A673 (cell line): ENCODE measurements at places on chromosomes 6 and 20. TPM values are rescaled to one million over a fixed set of nuclear protein-coding genes. Genes with fewer than 3 reads are reported as not detected.

The IL20RA gene
- not detected in 2 replicates for total RNA-seq

The CLIC1 gene
- total RNA-seq: 371 and 431 TPM in 2 replicates

The CASS4 gene
- total RNA-seq: 0.11 and 0.28 TPM in 2 replicates

The UBE2C gene
- total RNA-seq: 241 and 249 TPM in 2 replicates

The CPNE5 gene
- total RNA-seq: 0.13 and 0.48 TPM in 2 replicates

The TMEM244 gene
- total RNA-seq: not detected in 2 replicates

The MAS1 gene
- total RNA-seq: not detected in 2 replicates

The SLC2A10 gene
- 0.37 TPM in 1 of 2 replicates, not detected in the other for total RNA-seq

The TCF21 gene
- total RNA-seq: not detected in 2 replicates

DNA sequence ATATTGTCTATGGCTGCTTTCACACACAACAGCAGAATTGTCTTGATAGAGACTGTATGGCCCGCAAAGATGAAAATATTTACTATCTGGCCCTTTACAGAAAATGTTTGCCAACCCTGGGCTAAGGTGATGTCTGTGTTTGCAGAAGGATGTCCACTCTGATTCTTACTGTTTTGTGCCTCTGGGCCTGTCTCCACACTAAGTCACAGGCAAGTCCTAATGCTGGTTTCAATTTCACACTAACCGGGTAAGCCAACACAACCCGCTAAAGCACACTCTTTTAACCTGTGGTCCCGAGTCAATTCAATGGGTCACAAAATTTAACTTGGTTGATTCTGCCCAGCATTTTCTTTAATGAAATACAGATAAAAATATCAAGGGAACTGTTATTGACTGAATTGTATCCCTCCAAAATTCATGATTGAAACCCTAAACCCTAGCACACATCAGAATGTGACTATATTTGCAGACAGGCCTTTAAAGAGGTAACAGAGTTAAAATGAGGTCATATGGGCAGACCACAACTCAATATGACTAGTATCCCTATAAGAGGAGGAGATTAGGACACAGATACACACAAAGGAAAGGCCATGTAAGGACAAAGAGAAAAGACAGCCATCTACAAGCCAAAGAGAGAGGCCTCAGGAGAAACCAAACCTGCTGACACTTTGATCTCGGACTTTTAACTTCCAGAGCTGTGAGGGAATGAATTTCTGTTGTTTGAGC is 78.4 kb downstream of the FYN start:
- H3K4me3 ChIP-seq: no peak overlapping the region
- H3K4me1 ChIP-seq: no peaks in the 10 kb centered on the region
- no peaks in the 10 kb centered on the region for H3K36me3 ChIP-seq

DNA sequence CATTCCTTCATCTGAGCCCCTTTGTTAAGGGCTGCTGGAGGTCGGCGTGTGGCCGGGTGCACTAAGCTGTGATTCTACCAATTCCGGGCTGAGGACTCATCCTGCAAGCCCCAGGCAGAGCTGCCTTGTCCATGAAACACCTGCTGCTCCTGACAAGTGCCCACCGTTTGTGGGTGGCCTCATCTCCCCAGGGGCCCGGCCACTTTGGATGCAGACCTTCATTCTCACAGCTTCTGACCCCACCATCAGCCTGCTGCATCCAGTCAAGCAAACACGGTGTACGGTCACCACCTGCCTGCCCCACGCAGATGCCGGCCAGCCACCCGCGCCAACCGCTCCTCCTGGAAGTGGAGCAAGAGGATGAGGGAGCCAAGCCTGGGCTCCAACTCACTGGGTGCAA is 382.7 kb downstream of the THBS2 start:
- DNase-seq: no peak
- H3K36me3 ChIP-seq: no peaks in the 10 kb centered on the region
- H3K27ac ChIP-seq: no peak overlapping the region
- no peaks in the 10 kb centered on the region for H3K4me1 ChIP-seq

- H3K27ac ChIP-seq: no peak overlapping the region
- no peaks in the 10 kb centered on the region for H3K4me1 ChIP-seq
- no peak overlapping the region for H3K4me3 ChIP-seq
- H3K27me3 ChIP-seq: no peaks in the 10 kb centered on the region
- no peak for DNase-seq
Observed at GRCh38 chr6:112232845-112233256, 21.5 kb downstream of the LAMA4 start.

GRCh38 chr6:76026101-76026500 is 46.4 kb downstream of the IMPG1 start:
- H3K27ac ChIP-seq: no peak overlapping the region
- no peak overlapping the region for H3K4me3 ChIP-seq
- no peak for DNase-seq
- H3K4me1 ChIP-seq: no peaks in the 10 kb centered on the region

GRCh38 chr20:49448917-49449316 is 33.6 kb downstream of the KCNB1 start:
- H3K36me3 ChIP-seq: no peaks in the 10 kb centered on the region
- H3K27me3 ChIP-seq: peaks cover 19% of the 10 kb centered on the region
- DNase-seq: no peak

GRCh38 chr6:43867996-43868395 is 98.0 kb downstream of the VEGFA start:
- peak overlapping the region; percentile 90 for H3K27ac ChIP-seq
- peaks cover 61% of the 10 kb centered on the region for H3K4me1 ChIP-seq
- no peak for DNase-seq
- H3K27me3 ChIP-seq: no peaks in the 10 kb centered on the region
- no peak overlapping the region for H3K4me3 ChIP-seq

DNA sequence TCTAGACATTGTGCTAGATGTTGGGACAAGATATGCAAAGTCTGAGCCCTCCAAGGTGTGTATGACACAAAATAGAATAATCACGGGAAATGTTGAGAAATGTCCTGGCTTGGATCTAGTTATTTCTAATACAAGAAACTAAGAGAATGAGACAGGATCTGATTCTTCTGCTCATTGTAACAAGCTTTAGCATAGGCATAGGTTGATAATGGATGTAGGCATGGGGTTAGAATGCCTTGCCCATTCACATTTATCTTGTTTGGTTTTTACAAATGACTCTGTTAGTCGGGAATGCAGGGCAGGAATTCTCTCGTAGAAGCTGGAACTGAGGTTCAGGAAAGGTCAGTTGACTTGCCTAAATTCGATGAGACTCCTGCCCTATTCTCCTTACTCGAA is 1.5 kb upstream of the SLC26A8 start:
- H3K4me3 ChIP-seq: no peak overlapping the region
- no peak for DNase-seq
- H3K4me1 ChIP-seq: peaks cover 4% of the 10 kb centered on the region
- no peak overlapping the region for H3K27ac ChIP-seq

- no peaks in the 10 kb centered on the region for H3K4me1 ChIP-seq
- H3K4me3 ChIP-seq: no peak overlapping the region
- no peak overlapping the region for H3K27ac ChIP-seq
- no peaks in the 10 kb centered on the region for H3K36me3 ChIP-seq
- H3K27me3 ChIP-seq: peaks cover under 1% of the 10 kb centered on the region
- no peak for DNase-seq
Observed at GRCh38 chr20:1417790-1418189, 24.9 kb upstream of the FKBP1A start.

DNA sequence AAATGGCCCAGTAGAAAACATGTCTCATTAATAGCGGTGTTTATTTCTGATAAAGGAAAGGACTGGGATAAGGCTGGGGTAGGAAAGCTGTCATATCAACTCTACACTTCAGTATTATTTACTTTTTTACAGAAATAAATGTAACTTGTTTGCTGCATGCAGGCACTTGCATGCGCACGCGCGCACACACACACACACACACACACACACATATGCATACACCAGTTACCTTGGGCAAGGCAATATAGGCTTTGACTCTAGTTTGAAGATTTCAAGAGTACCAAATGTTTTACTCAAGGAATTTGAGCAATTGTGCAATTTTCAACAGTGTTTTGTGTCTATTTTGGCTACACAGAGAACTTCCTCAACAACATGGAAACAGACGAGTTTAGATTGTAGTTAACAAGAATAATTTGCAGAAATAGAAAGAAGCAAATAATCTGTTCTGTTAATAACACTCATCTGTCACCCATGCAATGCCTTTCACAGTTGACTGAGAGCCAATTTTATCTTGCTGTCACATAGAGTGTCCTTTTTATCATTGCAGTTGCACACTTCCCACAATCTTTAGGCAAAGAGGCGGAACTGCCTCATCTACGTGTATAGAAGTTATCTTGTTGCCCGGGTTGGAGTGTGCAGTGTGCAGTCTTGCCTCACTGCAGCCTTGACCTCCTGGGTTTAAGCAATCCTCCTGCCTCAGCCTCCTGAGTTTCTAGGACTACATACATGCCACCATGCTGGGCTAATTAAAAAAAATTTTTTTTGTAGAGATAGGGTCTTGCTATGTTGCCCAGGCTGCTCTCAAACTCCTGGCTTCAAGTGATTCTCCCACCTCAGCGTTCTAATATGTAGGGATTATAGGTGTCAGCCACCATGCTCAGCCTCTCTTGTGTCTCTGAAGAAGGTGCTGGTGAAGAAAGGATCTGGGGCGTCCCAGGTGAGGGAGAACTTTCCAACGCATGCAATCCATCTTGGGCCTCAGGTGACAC is 74.8 kb upstream of the SHLD1 start:
- DNase-seq: no peak
- H3K27me3 ChIP-seq: no peaks in the 10 kb centered on the region
- H3K4me1 ChIP-seq: no peaks in the 10 kb centered on the region

- H3K36me3 ChIP-seq: no peaks in the 10 kb centered on the region
- no peaks in the 10 kb centered on the region for H3K27me3 ChIP-seq
- no peaks in the 10 kb centered on the region for H3K4me1 ChIP-seq
- DNase-seq: no peak
- H3K27ac ChIP-seq: no peak overlapping the region
Observed at GRCh38 chr6:137706083-137706750, 160.8 kb upstream of the TNFAIP3 start.

DNA sequence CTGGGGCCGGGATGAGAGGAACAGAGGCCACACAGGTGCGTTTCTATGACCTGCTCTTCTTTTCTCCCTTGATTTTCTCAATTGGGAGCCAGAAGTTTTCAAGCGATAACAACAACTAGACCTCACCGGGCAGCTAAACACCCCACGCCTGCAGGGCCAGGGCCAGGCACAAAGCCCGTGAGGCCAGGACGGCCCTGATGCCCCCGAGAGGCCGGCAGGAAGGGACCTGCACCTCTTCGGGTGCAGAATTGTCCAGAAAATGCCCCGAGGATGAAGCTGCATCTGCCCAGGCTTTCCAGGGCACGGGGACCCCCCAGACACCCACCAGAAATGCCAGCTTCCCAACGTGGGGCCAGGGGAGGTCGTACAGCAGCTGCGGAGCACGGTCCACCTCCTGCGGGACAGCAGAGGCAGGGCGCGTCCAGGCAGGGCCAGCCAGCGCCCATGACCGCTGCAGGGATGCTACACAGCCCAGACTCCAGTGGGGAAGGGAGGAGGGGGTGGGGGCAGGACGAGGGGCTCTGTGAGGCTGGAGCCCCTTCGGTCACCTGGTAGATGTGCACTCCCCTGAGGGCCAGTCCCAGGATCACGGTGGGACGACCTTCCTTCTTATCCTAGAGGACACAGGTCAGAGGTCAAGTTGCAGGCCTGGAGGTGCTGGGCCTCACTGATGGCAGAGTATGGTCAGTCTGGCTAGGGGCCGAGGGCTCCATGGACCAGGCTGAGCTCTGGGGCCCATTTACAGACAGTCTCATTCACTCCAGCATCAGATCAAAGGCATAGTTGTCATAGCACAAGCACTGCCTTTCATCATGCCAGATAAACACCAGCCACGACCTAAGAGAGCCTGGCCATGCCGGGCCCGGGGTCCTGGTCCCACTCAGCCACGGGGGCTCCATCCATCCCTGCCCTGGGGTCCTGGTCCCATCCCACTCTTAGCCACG is 16.4 kb downstream of the FRMD1 start:
- H3K27ac ChIP-seq: no peak overlapping the region
- no peak overlapping the region for H3K4me3 ChIP-seq
- H3K27me3 ChIP-seq: no peaks in the 10 kb centered on the region

DNA sequence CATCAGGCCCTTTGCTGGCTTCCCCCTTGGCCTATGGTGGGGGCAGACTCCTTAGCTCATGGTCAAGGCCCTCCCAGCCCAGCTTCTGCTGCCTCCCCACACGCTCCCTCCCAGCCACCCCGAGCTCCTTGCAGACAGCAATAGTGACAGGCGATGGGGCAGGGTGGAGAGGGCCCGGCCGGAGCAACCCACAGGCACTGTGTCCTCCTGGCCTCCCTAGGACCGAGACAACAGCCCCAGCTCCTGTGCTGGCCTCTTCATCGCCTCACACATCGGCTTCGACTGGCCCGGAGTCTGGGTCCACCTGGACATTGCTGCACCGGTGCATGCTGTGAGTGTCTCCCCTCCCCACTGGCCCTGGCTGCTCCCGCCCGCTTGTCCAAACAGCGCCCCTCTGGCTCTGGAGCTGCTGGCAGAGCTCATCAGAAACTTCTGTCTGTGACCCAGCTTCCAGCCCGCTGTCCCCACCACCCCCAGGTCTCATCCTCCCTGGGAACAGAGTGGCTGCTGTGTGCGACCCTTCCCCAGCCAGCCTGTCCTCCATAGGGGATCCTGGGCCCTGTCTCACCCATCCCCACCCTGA is 21.8 kb downstream of the NPEPL1 start:
- H3K4me1 ChIP-seq: no peaks in the 10 kb centered on the region
- DNase-seq: no peak
- no peak overlapping the region for H3K4me3 ChIP-seq
- no peaks in the 10 kb centered on the region for H3K36me3 ChIP-seq

- no peak overlapping the region for H3K27ac ChIP-seq
- H3K36me3 ChIP-seq: no peaks in the 10 kb centered on the region
- no peaks in the 10 kb centered on the region for H3K4me1 ChIP-seq
- no peak for DNase-seq
Observed at GRCh38 chr6:87407561-87407900, 241 bp upstream of the CFAP206 start.

DNA sequence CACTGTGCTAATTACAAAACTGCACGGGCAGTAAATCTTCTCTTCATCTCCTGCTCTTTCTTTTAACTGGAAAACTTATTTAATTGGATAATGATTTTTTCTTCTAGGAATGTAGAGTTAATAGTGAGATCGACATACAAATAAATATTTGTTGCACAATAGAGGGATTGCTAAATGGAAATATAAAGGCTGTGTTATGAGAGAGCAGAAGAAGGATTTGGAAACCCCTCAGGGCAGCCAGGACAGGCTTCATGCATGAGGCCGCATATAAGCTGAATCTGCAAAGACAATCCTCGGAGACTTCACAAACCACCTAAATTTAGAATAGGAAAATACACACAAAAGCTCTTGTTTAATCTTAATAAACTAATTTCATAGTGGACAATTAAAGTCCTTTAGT is 2.9 kb upstream of the TAAR1 start:
- H3K36me3 ChIP-seq: no peaks in the 10 kb centered on the region
- H3K27ac ChIP-seq: no peak overlapping the region

- DNase-seq: no peak
- no peaks in the 10 kb centered on the region for H3K4me1 ChIP-seq
- H3K36me3 ChIP-seq: no peaks in the 10 kb centered on the region
- no peak overlapping the region for H3K4me3 ChIP-seq
- H3K27me3 ChIP-seq: no peaks in the 10 kb centered on the region
Observed at GRCh38 chr6:21078497-21078896, 515.1 kb upstream of the SOX4 start.
